ENCODE measurements at places on chromosomes 3 and 15. TPM values are rescaled to one million over a fixed set of nuclear protein-coding genes. Genes with fewer than 3 reads are reported as not detected.

Gene GPR156
- not detected for total RNA-seq

Gene ROPN1
- not detected for total RNA-seq

Gene P2RY13
- total RNA-seq = 1.0 TPM

Gene SCN5A
- 163 TPM for total RNA-seq

Gene HTR3C
- total RNA-seq = not detected

Gene CASR
- total RNA-seq = not detected

Gene KLHL6
- 0.97 TPM for total RNA-seq

Gene RNF111
- total RNA-seq = 22.2 TPM

Gene SLC9C1
- 0.95 TPM for total RNA-seq

Gene SCN11A
- total RNA-seq = 0.08 TPM

Gene NPAP1
- total RNA-seq = not detected

Gene LMAN1L
- 21.9 TPM for total RNA-seq

Gene GOLGA6B
- total RNA-seq = not detected

Gene ARHGEF3
- total RNA-seq = 19.0 TPM

Gene SAMMSON
- total RNA-seq = not detected

Gene IMPG2
- 0.14 TPM for total RNA-seq

Gene GOLGA8M
- total RNA-seq = 2.6 TPM

Gene CA12
- 0.65 TPM for total RNA-seq

Gene PLA2G4E
- total RNA-seq = 0.05 TPM

Gene TMEM212
- not detected for total RNA-seq

Gene SLCO2A1
- total RNA-seq = 7.8 TPM

Gene SPINT1
- 2.0 TPM for total RNA-seq

Gene ATP10A
- 1.7 TPM for total RNA-seq

All from Right ventricle myocardium inferior (tissue), 1 donor.